ENCODE measurements at places on chromosomes 2 and 18. TPM values are rescaled to one million over a fixed set of nuclear protein-coding genes. Genes with fewer than 3 reads are reported as not detected.

The LOXHD1 gene
- not detected for total RNA-seq

The PRSS56 gene
- total RNA-seq: not detected

The GNAL gene
- 0.12 TPM for total RNA-seq

The RNF152 gene
- total RNA-seq: 33.3 TPM

The SH3RF3 gene
- 2.0 TPM for total RNA-seq

The OTOS gene
- total RNA-seq: not detected

The CHST9 gene
- not detected for total RNA-seq

The CXCR1 gene
- total RNA-seq: not detected

The LCT gene
- under 0.01 TPM for total RNA-seq

The SPEG gene
- 9.1 TPM for total RNA-seq

The ABCB11 gene
- total RNA-seq: not detected

The CAD gene
- total RNA-seq: 26.1 TPM

The TMEM18 gene
- 8.0 TPM for total RNA-seq

The HRH4 gene
- total RNA-seq: 0.08 TPM

The CENPA gene
- total RNA-seq: 2.9 TPM

The EMX1 gene
- not detected for total RNA-seq

The SPR gene
- 32.2 TPM for total RNA-seq

The SERPINB12 gene
- total RNA-seq: not detected

The CNTNAP5 gene
- not detected for total RNA-seq

The SOX11 gene
- total RNA-seq: not detected

The MITD1 gene
- total RNA-seq: 28.9 TPM

The CCDC142 gene
- 14.8 TPM for total RNA-seq

The PLB1 gene
- 0.23 TPM for total RNA-seq

The PSMA8 gene
- not detected for total RNA-seq

The KCNG2 gene
- 0.12 TPM for total RNA-seq

The GULP1 gene
- total RNA-seq: 17.1 TPM

The ASXL3 gene
- total RNA-seq: 1.8 TPM

The FSHR gene
- total RNA-seq: not detected

The LYPD6 gene
- not detected for total RNA-seq

The DAW1 gene
- total RNA-seq: 9.5 TPM

The SCG2 gene
- 36.4 TPM for total RNA-seq

The COLEC12 gene
- 49.6 TPM for total RNA-seq

The PTPRM gene
- 27.0 TPM for total RNA-seq

The GRP gene
- not detected for total RNA-seq

The DLGAP1 gene
- 2.9 TPM for total RNA-seq

The CCDC178 gene
- not detected for total RNA-seq

The EIPR1 gene
- total RNA-seq: 21.1 TPM

The ALKAL2 gene
- total RNA-seq: not detected

The DNAH6 gene
- total RNA-seq: not detected

The PROM2 gene
- 1.4 TPM for total RNA-seq

The TSPYL6 gene
- not detected for total RNA-seq

The PJVK gene
- 0.60 TPM for total RNA-seq

The AFF3 gene
- total RNA-seq: 0.08 TPM
